ENCODE measurements at places on chromosomes 6 and 20.

GRCh38 chr6:56757588-56757984 lies 114.9 kb upstream of the DST start:
- DNase-seq: peak; percentile 69

GRCh38 chr20:37179683-37180524 lies 556 bp upstream of the MROH8 start:
- DNase-seq: peak; percentile 65

GRCh38 chr6:87174078-87174579 lies 18.8 kb downstream of the ZNF292 start:
- DNase-seq: no peak

DNA sequence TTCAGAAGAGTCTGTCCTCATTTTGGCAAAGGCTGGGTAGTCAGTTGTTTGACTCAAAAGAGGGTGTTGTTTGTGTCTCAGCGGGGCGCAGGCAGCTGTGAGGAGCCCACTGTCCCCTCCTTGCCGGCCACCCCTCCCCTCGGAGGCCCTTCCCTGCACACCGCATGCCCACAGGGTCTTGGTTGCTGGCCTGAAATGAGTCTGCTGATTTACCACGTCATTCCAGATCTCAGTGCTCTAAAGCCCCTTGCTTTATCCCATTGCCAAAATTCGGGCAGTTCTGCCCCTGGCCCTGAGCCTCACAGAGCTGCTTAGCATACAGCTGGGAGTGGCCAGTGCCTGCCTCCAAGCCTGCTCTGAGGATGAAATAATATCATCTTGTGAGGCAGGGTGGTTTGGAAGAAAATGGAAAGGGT lies 220.7 kb downstream of the UST start:
- DNase-seq: no peak

DNA sequence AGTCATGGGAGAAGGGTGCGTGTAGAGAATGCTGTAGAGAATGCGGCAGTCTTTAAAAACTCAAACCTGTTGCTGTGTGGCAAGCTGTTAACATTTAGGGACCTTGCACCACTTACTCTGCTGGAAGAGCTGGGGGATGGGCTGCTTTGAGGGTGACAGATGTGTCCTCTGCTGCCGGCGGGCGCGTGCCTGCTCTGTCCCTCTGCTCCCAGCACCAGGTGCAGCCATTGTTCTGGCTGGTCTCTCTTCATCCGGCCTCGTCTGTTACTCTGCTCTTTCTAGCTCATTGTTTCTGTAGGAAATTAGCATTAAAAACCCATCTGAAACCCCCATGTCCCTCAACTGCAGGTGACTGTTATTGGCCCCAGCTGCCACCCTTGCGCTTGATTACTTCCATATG lies 78.5 kb downstream of the CBFA2T2 start:
- DNase-seq: no peak

- no peak for DNase-seq
These were observed 177.1 kb upstream of the MAN1A1 start for GRCh38 chr6:119526561-119527230.

DNA sequence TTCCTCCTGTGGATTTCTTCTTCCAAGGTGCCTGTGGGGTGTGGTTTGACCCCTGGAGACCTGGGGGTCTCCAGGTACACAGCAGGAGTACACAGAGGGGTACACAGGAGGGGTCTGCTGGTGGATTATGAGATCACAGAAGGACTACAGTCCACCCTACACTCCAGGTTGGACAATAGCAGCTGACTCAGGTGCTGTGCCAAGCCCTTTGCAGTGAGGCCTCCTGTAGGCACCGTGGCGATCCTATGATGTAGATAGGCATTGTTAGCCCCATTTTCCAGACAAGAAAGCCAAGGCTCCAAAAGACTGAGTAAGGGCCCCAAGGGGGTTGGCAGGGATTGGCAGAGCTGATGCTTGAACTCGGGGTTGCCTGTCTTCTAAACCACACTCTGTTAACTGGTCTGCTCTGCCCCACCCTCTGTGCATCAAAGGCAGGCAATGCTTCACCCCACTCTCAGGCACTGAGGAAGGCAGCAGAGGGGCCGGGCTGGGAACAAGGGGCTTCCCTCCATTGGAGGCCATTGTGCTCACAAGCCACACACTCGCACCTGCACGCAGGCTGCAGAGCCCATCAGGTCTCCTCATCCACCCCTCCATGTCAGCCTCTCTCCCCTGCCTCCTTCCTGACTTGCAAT lies 77.5 kb upstream of the SIRPA start:
- DNase-seq: no peak

GRCh38 chr6:157089258-157089657 lies 234.1 kb downstream of the TMEM242 start:
- no peak for DNase-seq

DNA sequence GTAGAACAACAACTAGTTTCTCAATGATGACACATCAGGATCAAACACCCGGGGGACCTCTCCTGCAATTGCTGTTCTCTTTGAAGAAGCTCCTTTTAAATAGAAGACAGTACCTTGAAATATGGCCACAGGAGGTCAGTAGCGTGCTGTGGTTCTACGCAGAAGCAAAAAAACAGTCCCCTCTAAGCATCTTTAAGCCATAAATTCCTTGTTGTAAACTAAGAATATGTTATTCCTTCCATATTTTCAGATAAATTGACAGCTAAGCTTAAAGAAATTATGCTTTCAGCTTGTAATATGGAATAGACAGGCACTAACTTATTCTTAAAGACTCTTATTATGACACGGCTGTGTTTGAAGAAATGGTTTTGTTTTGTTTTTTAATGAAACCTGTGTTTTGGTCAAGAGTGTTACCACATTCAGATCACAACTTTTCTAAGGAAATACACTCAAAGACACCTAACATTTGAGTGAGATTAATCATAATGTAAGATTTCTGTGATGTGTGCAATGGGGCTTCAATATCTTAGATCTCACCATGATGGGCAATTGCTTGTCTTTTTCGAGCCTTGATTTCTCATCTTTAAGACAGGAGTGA lies 49.7 kb upstream of the IL20RA start:
- DNase-seq: peak; percentile 60

- no peak for DNase-seq
These were observed 123.2 kb downstream of the TINAG start for GRCh38 chr6:54431466-54431865.

- DNase-seq: no peak
These were observed 8.8 kb downstream of the BIRC7 start for GRCh38 chr20:63244468-63244867.

DNA sequence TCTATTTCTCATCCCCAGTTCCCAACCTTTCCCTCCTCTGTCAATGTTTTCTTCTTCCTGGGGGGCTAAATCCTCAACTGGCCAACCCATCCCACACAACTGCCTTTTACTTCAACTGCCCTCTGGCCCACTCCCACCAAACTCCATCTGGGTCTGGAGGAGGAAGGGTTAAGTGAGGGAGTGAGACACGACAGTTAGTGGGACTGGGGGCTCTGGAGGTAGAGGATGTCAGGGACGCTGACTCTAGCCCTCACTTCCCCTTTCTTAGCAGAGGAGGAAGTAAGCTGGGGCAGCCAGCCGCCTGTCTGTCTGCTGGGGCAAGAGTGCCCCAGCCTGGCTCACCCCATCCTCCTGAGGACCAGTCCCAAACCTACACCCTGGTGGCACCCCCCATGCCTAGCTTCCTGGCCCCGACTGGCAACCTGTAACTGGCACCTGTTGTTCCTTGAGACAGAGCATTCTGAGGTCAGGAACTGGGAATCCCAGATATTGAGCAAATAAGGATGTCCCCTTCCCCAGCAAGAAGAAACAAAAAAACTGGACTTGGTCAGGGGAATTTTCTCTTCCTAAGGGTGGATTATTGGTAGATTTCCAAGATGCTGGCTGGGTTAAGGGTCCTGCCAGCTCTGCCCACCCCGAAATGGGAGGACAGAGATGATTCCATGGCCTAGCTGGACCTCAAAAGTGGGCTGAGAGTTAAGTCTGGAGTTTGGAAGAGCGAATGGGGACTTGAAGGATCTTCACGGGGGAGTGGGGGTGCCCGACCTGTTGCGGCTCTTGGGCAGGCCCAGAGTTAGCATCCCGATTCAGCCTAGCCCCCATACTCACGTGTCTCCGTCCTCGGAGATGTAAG lies 971 bp downstream of the NFKBIE start:
- peak; percentile 80 for DNase-seq

GRCh38 chr6:146489468-146490151 lies 54.0 kb upstream of the RAB32 start:
- DNase-seq: no peak

- DNase-seq: no peak
These were observed 51.5 kb upstream of the MTHFD1L start for GRCh38 chr6:150813993-150814359.

- no peak for DNase-seq
These were observed 115.6 kb upstream of the FERMT1 start for GRCh38 chr20:6238421-6238820.

DNA sequence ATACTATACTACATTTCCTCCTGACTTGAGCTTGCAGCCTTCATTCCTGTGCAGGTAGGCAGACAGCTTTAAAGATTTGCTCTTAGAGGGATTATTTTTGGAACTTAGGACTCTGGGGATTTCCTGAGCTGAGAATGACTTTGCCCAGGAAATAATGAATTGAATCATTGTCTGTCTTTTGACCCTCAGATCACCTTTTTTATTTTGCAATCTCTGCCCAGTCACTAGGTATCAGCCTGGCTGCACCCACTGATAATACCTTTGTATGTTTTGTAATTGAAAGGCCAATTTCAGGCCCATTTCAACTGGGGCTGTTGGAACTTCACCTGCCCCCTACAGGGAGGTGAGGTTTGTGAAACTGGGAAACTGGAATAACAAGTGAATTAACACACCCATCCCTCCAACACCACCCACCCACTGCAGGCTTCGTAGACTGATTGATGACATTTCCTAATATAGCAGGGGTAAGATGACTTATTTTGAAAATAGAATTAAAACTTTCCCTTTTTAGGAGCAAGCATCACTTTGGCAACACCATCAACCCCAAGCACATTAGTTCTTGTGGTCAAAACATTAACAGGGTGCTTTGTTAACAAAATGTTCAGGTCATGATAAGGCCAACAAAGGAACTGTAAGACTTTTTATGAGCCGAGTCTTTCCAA lies 157.1 kb upstream of the CENPW start:
- DNase-seq: no peak

DNA sequence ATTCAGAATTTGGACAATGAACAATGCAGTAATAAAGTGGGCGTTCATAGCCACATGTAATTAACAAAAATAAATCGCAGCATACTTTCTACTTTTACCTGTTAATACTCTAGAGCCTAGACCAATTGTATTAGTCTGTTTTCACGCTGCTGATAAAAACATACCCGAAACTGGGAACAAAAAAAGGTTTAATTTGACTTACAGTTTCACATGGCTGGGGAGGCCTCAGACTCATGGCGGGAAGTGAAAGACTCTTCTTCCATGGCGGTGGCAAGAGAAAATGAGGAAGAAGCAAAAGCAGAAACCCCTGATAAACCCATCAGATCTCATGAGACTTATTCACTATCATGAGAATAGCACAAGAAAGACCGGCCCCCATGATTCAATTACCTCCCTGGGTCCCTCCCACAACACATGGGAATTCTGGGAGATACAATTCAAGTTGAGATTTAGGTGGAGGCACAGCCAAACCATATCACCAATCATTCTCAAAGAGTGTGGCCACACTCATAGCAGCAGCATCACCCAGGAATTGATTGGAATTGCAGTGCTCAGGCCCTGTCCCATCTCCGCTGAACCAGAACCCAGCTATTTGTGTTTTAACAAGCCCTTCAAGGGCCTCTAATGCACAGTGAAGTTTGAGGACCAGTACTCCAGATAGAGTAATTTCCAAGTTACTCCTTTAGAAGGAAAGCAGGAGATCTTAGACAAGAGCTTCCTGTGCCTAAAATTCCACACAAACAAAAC lies 650.0 kb downstream of the KIF16B start:
- DNase-seq: no peak

DNA sequence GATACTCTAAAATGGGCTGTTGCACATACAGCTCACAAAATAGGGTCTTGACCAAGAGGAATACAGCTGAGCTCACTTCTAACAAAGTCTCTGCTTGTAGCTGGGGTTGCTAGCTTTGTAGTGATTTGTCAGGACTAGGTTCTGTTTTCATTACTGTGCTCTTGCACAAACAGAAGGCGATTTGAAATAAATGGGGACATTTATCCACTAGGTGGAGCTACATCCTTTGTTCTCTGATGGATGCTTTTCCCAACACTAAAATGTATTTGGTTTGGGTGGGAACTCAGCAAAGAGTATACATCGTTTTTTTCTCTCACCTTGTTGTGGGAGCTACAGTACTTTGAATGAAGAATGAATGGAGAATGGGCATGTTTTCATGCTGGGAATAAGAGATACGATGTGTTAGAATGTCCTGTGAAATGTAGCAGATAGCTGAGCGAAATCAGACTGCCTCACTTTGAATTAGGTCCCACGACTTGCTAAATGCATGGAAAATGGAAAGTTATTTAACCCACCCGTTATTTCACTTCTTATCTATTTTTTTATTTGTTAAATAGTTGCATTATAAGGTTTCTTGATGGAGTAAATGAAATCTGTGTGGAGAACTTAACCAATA lies 494.7 kb upstream of the MAP3K7 start:
- DNase-seq: peak; percentile 4

- no peak for DNase-seq
These were observed 17.3 kb downstream of the TAF4 start for GRCh38 chr20:62048346-62048761.

GRCh38 chr20:10634683-10635411 lies 39.0 kb downstream of the JAG1 start:
- DNase-seq: no peak

DNA sequence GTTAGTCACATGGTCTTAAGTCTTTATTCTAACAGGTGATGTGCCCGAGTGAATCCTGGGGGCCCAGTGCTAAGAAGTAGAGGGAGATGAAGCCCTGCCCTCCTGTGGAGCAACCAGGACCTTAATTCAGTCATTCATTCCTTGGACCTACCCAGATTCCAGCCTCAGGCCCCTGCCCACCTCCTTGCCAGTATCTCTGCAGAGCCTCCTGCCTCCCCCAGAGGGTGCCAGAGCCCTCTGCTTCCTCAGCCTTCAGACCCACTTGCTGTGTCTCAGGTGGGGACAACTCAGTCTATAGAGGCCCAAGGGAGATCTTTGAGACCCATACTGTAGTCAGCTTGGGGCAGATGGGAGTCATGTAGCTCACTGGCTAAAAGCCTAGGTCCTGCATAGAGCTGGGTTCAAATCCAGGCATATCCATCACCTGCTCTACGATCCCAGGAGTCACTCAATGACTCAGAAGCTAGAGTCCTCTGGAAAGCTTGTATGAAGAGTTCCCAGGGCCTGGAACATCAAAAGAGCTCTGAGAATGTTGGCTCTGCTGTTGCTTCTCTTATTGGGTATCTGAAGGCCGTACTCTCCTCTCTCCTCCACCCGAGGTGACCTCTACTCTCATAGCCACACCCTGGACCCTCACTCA lies 3.9 kb upstream of the SIGLEC1 start:
- DNase-seq: no peak

- DNase-seq: peak; percentile 46
These were observed 27.9 kb downstream of the LOC128125822 start for GRCh38 chr6:63600136-63600535.

- no peak for DNase-seq
These were observed 17.4 kb downstream of the FOXO3 start for GRCh38 chr6:108578166-108578565.
